Mesothelial cell of epicardium (in vitro differentiated cells): ENCODE measurements at places on chromosomes 11 and 22. TPM values are rescaled to one million over a fixed set of nuclear protein-coding genes. Genes with fewer than 3 reads are reported as not detected.
A peak's percentile ranks its signal among the peaks of the same experiment; 100 is the strongest.

- peak overlapping the region; percentile 62 for H3K27ac ChIP-seq
- H3K4me3 ChIP-seq = no peak overlapping the region
- H3K36me3 ChIP-seq = peaks cover 5% of the 10 kb centered on the region
- DNase-seq = no peak
- H3K4me1 ChIP-seq = peaks cover 24% of the 10 kb centered on the region
Measured at GRCh38 chr22:40204321-40205116, 26.8 kb downstream of the TNRC6B start.

PTPN5 gene
- 2.5 to 3.3 TPM (median 2.7 TPM) in 3 replicates for total RNA-seq

DNA sequence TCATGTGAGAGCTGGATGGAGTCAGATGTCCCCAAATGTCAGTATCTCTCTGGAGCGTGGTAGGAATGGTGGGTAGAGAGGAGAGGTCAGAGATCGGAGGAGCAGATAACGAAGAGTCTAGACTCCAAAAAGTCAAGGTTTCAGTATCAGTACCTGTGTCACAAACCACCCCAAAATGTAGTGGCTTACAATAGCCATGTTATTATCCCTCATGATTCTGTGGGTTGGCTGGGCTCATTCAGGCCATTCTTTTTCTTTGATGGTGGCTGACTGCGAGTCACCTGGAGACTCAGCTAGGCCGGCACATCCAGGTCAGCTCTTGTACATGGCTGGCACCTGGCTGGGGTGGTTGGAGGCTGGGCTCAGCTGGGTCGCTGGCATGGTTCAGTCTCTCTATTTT, 7.3 kb upstream of the SSTR3 start:
- peaks cover 24% of the 10 kb centered on the region for H3K27me3 ChIP-seq
- no peak overlapping the region for H3K4me3 ChIP-seq
- H3K4me1 ChIP-seq = peaks cover 7% of the 10 kb centered on the region
- DNase-seq = no peak

DNA sequence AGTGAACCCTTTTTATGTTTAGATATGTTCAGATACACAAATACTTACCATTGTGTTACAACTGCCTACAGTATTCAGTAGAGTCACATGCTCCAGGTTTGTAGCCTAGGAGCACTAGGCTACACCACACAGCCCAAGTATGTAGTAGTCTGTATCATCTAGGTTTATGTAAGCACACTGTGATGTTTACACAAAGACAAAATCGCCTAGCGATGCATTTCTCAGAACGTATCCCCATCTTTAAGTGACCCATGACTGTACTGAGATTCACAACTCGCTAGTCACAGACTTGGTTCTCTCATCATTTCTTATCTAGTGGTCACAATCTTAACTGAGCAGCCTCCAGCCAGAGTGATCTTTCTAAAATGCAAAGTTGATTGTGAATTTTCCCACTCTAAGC, 119.2 kb downstream of the RASSF10 start:
- H3K27me3 ChIP-seq = no peaks in the 10 kb centered on the region
- no peak for DNase-seq
- peaks cover 2% of the 10 kb centered on the region for H3K4me1 ChIP-seq

DNA sequence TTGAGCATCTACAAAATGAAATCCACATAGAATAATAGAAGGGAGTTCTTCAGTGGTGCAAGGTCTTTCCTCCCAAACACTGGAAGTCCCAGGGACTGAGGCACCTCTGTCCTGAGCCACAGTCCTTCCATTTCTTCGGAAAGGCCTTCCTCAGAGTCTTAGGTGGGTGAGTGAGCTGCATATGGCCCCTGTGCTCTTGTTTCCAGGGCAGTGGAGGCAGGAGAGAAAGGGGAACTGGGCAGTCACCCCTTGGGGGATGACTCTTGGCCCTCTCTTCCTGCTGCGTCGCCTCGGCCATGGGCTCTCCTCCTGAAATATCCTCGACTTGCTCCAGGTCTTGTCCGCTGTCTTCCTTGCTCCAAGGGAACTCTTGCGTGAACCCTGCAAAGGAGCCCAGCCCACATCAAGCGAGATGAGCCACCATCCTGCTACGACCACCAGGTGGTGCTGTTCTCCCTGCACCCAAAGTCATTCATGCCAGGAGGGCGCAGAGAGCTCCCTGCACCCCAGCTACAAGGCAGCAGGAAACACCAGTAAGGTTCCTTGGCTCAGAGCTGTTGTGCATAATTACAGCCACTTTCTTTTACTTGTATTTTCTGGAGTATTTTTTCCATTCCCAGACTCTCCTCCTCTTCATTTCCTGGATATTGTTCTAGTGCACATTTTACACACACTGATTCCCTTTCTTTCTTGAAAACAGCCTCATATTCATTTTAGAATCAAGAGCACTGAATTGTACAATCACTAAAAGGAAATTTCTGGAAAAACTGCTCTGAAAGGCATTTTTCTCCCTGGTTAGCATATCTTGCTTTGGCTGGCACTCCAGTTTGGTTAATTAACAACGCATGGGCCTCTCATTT, 397.8 kb downstream of the OPCML start:
- H3K4me3 ChIP-seq = no peak overlapping the region
- peaks cover 79% of the 10 kb centered on the region for H3K27me3 ChIP-seq
- peak; percentile 76 for DNase-seq
- no peak overlapping the region for H3K27ac ChIP-seq
- no peaks in the 10 kb centered on the region for H3K4me1 ChIP-seq
- no peaks in the 10 kb centered on the region for H3K36me3 ChIP-seq

TRIM51 gene
- total RNA-seq = not detected in 3 replicates

DNA sequence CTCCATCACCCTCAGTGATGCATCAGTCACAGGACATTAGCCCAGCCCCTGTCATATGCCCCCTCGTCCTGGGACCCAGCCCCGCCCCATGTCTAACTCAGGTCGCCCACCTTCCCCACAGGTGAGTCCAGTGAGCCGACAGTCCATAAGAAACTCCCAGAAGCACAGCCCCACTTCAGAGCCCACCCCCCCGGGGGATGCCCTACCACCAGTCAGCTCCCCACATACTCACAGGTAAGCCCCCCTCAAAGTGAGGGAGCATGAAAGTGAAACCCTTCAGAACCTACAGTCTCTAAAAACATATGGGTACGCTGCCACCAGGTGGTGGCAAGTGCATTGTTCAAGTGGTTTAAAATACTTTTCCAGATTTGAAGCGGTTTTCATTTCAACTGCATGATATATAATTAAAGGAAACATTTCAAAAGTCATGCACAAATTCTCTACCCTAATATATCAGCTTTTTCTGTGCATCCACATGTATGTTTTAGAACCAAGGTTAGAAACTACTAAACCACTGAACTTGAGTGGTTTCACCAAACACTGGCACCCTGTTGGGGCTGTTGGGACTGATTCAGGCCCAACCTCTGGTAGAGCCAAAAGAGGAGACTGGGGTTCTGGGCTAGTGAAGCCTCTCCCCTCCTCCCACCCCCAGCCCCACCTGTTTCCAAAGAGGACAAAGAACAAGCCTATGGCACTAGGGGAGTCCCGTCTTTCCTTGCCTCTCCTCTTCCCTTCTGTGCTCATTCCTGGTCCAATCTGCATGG, 17.3 kb downstream of the EPS8L2 start:
- peaks cover 31% of the 10 kb centered on the region for H3K27me3 ChIP-seq
- DNase-seq = no peak
- H3K4me3 ChIP-seq = no peak overlapping the region
- peaks cover 3% of the 10 kb centered on the region for H3K4me1 ChIP-seq
- H3K36me3 ChIP-seq = peaks cover 12% of the 10 kb centered on the region

TMEM191C gene
- 2.0 to 4.4 TPM (median 4.2 TPM) in 3 replicates for total RNA-seq
